ENCODE measurements at places on chromosomes 11 and 22.
A peak's percentile ranks its signal among the peaks of the same experiment; 100 is the strongest.

DNA sequence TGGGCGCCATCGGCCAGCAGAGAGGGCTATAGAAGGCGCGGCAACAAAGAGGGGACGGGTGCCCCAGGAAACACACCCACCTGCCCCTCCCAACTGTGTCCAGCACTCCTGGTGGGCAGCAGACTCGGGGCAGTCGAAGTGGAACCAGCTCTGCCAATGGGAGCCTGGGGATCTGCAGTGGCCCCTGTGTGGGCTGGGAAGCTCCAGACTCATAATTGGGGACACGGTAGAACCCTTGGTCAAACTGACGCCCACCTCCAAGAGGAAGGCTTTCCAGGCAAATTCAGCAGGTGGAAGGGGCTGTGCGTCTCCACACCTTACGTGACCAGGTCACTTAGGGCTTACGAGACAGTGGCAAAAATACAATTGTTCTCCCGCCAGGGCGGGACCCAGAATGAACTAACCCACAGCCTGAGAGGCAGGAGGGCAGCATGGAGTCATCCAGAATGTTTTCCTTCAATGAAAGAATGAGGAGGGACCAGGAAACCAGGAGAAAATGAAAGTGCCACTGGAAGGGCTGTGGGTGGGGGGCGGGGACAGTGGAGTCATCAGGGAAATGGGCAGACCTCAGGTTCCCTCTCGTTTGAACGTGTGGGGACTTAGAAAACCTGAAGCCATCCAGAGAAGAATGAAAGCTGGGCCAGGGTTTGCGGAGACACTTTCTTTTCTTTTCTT, 53.2 kb upstream of the SHANK2 start:
- DNase-seq: no peak

DNA sequence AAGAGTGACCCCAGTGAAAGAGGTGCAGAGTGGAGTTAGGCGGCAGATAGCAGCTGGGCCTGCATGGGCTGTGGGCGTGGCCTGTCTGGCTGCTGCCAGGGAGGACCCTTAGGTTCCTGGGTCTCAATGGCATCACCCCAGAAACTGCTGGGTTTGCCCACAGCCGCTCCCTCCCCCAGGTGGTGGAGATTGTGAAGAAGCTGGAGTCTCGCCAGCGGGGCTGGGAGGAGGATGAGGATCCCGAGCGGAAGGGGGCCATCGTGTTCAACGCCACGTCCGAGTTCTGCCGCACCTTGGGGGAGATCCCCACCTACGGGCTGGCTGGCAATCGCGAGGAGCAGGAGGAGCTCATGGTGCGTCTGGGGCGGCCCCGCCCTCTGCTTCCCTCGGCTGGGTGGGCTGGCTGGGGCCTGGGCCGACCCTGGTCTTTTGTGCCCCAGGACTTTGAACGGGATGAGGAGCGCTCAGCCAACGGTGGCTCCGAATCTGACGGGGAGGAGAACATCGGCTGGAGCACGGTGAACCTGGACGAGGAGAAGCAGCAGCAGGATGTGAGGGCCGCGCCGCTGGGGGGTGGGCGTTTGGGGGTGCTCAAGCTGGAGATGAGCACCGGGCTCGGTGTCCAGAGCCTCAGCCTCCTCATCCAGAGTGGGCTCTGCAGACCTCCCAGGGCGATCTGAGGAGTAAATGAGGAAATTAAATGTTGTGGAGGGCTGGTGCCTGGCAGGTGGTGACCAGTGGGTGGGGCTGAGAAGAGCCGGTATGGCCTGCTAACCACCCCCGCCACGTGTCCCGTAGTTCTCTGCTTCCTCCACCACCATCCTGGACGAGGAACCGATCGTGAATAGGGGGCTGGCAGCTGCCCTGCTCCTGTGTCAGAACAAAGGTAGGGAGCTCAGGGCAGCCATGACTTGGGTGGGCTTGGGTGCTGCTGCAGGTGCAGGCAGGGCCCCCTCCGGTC, 15.0 kb downstream of the SART1 start:
- DNase-seq: no peak

- no peak for DNase-seq
Observed at GRCh38 chr11:59182457-59183151, 10.7 kb downstream of the DTX4 start.

DNA sequence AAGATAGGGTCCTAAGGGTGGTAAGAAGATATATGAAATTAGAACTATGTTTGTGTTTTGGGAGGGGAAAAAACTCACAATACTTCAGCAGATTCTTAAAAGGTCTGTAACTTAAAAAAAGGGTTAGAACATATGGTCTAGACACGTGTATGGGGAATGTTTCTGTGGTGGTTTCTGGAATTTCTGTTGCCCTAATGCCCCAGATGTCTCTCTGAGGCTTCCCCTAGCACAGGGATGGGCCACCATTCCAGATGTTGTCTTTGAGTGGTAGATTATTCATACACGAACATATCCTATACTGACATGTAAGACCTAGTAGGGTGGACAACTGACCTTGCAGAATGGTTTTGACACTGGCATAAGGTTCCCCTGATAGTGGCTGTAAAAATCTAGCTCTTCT, 26.2 kb downstream of the EHF start:
- DNase-seq: no peak

DNA sequence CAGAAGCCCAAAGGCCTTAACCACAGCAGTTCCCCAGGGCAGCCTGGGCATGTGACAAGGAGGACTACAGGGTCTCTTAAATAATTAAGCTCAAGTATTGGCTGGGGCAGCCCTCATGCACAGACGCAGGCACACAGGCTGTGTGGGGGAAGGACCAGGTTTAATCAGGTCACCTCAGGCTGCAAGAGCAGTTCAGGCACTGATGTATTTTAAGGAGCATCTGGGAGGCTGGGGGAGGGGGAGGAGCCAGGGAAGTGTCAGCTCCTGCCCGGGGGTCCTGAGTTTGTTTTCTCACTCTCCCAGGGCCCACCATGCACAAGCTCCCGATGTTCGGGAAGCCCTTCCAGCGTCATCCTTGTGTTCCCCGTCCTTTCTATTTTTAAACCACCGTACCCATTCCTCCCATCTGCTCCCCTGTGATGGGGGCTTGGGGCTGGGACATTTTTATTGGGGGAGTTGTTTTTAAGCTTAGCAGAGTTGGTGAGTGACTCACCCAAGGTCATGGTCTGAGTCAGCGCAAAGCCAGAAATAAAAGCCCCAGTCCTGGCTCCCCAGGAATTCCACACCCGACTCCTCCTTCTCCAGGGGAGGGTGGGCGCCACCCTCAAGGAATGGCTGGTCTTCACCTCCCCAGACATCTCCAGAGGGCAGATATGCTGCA, 2.4 kb downstream of the CSDC2 start:
- DNase-seq: peak; percentile 65

DNA sequence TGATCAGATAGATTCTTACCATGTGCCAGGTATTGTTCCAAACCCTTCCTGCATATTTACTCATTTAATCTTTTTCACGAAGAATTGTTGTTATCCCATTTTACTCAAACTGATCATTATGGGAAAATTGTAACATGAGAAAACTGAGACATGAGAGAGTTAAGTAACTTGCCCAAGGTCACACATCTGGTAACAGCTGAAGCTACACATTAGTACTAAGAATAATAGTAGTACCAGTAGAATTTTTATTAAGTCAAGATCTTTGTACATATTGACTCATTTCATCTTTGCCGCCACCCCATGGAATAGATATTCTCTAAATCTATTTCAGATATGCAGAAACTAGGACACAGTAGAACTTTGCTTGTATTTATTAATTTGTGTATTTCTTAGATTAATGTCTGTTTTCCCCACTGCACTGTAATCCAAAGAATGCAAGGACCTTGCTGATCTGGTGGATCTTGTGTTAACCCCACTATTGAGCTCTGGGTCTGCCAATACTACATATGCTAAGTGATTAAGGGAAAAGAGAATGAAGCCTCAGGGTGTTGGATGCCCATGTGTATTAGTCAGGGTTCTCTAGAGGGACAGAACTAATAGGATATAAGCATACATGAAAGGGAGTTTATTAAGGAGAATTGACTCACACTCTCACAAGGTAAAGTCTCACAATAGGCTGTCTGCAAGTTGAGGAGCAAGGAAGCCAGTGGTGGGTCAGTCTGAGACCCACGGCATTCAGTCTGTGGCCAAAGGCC, 72.8 kb downstream of the PARVA start:
- no peak for DNase-seq

- DNase-seq: no peak
Observed at GRCh38 chr11:11322101-11322500, 30.9 kb downstream of the CSNK2A3 start.

- DNase-seq: peak; percentile 92
Observed at GRCh38 chr22:39574779-39575551, 4.4 kb downstream of the CACNA1I start.

- no peak for DNase-seq
Observed at GRCh38 chr22:21585389-21585788, 17.9 kb downstream of the UBE2L3 start.

GRCh38 chr22:37194750-37195149, 6.7 kb upstream of the C1QTNF6 start:
- DNase-seq: no peak

DNA sequence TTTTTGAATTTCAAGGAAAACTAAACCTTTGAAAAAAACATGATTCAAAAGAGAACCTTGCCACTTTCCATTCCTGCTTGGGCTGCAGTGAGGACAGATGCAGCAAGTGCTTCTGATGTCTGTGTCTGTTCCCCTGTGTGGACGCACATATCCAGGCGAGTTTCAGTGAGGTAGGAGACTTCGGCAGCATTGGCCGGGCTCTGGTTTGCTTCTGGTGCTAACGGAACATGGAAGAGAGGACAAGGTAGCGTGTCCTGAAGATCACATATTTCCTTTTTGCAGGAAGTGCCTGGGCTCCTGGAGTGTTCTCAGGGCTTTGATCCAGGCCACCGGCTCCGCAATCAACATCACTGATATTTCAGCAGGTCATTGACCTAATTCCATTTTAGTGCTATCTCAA, 33.1 kb upstream of the IGLL5 start:
- no peak for DNase-seq

DNA sequence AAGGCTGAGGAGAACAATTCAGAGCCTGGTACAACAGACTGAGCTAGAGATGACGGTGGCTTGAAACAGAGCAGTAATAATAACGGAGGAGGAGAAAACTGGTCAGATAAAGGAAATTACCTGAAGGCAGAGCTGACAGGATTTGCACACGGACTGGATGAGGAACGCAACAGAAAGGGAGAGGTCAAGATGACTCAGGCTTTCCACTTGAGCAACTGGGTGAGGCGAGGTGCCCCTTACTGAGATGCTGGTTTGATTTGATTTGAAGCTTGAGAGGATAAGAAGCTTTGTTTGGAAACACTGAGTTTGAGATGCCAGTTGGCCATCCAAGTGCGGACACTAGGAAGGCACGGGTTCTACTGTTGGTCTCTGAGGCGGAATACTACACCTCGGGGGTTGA, 35.4 kb upstream of the NRIP3 start:
- peak; percentile 69 for DNase-seq

DNA sequence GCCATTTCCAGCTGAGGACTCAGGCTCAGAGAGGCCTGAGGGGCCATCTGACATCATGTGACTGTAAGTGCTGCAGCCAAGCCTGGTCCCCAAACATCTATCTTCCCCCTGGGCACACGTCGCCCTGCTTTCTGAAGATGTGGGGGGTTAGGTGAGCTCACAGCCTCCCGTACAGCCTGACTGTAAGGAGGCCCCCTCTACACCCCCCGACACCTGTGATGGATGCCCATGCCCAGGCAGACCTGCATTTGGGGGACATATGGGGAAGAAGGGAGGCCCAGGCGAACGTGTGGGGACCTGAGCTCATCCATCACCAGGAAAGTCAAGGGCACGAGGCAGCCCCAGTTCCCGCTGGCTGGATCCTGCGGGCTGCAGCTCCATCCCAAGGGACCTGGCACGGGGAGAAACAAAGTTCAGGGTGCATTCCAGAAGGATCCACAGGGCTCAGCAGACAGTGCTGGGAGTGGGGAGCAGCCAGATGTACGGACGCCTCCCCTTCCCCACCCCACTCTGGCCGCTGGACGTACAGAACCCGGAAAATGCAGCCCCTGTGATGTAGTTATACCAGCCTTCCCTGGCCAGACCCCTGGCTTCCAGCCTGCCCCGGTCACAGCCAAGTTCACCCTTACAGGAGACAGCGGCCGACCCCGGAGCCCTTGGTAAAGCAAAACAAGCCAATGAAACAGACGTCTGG, 1431.4 kb downstream of the BRD1 start:
- no peak for DNase-seq

All from RCC 7860 (cell line).